Dermis blood vessel endothelial cell (primary cell): ENCODE measurements at places on chromosomes 1 and 21. TPM values are rescaled to one million over a fixed set of nuclear protein-coding genes. Genes with fewer than 3 reads are reported as not detected.
A peak's percentile ranks its signal among the peaks of the same experiment; 100 is the strongest.

DNA sequence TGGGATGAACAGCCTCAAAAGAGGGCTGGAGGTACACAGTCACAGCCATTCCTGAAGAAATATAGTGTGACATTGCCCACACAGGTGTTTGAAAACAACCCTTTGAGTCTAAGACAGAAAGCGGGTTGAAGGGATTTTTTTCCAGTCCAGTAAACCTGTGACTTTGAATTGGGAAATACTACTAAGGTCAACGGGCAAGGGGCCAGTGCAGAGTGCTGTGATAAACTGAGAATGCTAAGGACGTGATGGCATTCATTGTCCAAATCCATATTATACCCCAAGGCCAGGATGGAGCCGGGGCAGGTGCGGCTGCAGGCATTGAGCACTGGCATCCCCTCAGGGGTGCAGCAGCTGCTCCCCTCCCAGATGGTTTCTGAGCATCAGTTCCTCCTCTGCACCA lies 36.6 kb downstream of the KIAA0040 start:
- DNase-seq, result no peak

GRCh38 chr1:56289260-56289659 lies 290.1 kb downstream of the PLPP3 start:
- DNase-seq, result no peak

DNA sequence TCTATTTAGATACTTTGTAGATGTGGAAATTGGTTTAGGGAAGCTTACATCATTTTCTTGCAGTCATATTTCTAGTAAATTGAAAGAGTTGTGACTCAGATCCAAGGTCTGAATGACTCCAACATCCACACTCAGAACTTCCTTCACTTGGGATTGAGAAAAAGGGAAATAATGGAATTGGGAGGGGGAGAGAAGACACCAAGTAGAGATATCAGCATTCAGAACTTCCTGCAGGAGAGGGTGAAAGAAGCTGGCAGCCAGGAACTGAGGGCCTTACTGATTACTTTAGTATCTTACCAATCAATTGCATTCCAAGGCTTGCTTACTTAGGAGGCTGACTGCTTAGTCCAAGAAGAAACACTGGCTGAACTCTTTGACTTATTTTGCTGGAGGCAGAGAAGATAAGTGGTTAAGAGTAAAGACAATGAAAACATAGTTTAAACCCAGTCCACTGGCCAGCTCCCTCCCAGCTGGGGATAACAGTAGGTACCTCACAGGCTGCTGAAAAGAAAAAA lies 21.7 kb downstream of the APP start:
- peak; percentile 55 for DNase-seq

DNA sequence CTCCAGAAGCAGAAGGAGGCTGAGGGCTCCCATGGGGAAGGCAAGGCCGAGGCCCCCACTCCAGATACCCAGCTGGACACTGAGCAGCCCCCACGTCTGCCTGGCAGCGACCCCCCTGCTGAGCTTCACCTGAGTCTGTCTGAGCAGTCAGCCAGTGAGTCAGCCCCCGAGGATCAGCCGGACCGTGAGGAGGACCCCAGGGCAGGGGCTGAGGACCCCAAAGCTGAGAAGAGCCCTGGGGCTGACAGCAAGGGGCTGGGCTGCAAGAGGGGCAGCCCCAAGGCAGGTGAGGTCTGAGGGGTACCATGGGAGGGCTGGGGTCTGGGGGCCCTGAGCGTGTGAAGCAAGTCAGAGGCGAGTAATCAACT lies 21.3 kb downstream of the DMBX1 start:
- no peak for DNase-seq

DNA sequence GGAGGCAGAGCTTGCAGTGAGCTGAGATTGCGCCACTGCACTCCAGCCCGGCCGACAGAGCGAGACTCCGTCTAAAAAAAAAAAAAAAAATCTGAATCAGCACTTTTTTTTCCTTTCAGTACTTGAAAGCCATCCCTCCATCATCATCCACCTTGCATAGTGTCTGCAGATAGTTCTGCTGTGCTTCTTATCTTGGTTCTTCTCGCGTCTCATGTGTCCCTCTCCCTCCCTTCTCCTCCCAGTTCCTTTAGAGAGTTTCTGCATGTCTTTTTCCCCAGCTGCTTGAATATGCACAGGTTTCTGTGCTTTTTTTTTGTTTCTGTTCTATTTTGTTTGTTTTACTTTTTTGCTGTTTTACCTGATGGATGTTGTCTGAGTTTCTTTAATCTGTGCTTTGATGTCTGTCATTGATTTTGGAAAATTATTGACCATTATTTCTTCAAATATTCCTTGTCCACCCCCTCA lies 3.9 kb upstream of the COL18A1 start:
- DNase-seq, result no peak

- no peak for DNase-seq
Measured at GRCh38 chr1:38006008-38006828, 904 bp upstream of the FHL3 start.

Gene SLC25A24
- 49.5 and 49.9 TPM in 2 replicates for total RNA-seq

Gene MFSD2A
- 0.42 TPM in 1 of 2 replicates, not detected in the other for total RNA-seq

Gene LYPD8
- 0.17 and 0.23 TPM in 2 replicates for total RNA-seq
